ENCODE measurements at places on chromosomes 12 and 14.

DNA sequence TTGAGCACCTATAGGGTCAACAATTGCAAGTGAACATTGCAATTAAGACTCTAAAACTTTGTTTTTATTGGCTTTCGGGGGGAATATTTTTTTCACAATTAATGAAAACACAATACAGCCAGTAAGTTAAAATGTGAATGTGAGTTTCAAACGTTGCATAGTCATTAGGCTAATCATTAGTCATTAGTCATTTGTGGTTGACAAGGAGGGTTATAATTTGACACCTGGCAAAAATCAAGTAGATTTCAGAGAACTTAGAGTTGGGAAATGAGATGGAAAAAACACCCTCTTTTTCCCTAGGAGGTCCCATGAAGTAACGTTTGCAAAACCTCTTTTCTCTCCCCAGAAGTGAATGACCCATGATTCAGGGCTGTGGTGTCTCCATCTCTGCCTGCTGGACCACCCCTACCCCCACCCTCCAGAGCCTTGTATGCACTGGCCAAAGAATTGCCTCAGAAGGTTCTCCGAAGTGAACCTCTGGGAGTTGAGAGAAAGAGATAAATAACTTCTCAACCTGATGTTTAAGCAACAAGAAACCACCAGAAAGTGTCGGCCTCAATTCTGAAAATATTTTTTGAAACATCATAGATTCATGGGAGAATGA lies 196.3 kb downstream of the PAX9 start:
- no peaks in the 10 kb centered on the region for H3K4me1 ChIP-seq
- DNase-seq = peak; percentile 53
- no peak overlapping the region for H3K27ac ChIP-seq
- H3K4me3 ChIP-seq = no peak overlapping the region
- no peaks in the 10 kb centered on the region for H3K36me3 ChIP-seq

DNA sequence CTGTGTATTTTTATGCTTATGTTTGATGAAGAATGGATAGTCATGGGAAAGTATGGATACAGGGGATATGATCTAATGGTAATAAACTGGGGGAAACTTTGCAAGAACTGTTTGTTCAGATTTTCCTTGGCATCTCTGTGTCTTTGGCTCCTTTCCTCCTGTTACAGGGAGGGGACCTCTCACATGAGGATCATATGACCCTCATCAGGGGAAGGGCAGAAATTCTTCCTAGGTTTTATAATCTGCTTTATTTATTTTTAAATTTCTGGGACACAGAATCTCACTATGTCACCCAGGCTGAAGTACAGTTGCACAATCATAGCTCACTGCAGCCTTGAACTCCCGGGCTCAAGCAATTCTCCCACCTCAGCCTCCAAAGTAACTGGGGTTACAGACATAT lies 526.5 kb downstream of the CCER1 start:
- H3K27ac ChIP-seq = no peak overlapping the region
- DNase-seq = no peak
- no peaks in the 10 kb centered on the region for H3K36me3 ChIP-seq
- H3K4me3 ChIP-seq = no peak overlapping the region
- no peaks in the 10 kb centered on the region for H3K27me3 ChIP-seq

DNA sequence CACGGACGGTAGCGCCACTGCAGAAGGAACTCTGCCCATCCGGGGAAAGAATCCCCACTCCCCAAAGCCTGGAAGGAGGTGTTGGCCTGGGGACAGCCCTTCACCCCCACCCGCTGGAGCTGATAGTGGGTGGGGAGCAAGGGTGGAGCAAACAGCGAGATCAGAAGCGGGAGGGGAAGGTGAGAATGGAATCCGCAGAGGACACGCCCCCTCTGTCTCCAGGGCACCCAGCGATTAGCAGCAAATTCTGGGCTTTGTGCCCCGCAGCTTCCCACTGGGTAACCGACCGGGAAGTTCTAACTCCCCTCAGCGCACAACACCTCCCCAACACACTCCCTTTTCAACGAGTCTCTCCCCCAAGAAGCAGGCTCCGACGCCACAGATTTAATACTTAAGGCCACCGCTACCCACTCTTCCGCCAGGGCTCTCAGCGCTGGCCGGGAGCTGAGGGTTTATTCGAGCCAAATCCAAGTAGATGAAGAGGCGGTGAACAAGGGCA lies 1.4 kb downstream of the SLC25A29 start:
- H3K4me3 ChIP-seq = peak overlapping the region; percentile 65
- H3K36me3 ChIP-seq = no peaks in the 10 kb centered on the region
- H3K27me3 ChIP-seq = no peaks in the 10 kb centered on the region
- H3K27ac ChIP-seq = peak overlapping the region; percentile 76
- H3K4me1 ChIP-seq = peaks cover 27% of the 10 kb centered on the region

- H3K27me3 ChIP-seq = peaks cover 9% of the 10 kb centered on the region
- DNase-seq = no peak
- no peak within 1 kb of the TSS for H3K27ac ChIP-seq
These were observed at the start of gene TMEM132D for GRCh38 chr12:129903956-129904829. Gene TMEM132D (minus strand): TSS chr12:129904025.

- H3K4me1 ChIP-seq = no peaks in the 10 kb centered on the region
- H3K36me3 ChIP-seq = no peaks in the 10 kb centered on the region
- no peak for DNase-seq
- H3K27me3 ChIP-seq = no peaks in the 10 kb centered on the region
These were observed 280.0 kb downstream of the SLC6A15 start for GRCh38 chr12:84632556-84632955.

DNA sequence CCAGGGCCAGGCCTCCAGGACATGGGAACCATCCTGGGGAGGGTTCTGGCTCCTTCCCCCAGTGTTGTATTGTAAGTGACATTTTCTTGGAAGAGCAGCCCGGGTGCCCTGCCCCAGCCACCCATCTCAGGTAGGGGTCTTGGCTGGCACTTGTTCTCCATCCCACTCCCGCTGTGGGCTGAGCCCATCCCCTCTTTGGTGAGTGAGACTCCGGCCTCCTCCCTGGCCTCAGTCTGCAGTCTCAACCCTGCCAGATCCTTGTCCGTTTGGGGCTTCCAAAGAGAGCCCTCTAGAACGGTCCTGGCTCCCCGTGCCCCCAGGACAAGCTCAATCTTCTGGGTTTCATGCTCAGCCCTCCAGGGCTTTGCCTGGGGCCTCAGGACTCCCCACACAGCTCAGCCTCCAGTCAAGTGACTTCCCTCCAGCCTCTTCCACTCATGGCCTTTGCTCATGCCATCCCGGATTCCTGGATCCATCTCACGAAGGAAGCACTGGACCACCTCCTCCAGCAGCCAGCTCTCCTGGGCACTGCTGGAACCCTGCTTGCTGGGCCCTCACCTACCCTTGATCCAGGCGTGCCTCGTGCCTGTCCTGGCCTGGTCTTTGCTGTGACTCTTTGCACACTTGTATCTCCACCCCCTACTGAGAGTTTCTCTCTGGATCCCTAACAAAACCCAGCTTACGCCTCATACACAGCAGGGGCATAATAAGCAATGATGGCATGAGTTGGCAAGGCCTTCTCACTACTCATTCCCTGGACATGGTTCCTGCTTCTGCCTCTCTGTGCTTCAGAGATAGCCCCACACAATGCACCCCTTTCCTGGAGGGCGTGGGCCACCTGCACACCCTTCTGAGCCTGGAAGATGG lies 297.4 kb upstream of the RTL1 start:
- H3K4me3 ChIP-seq = no peak overlapping the region
- no peaks in the 10 kb centered on the region for H3K36me3 ChIP-seq
- H3K4me1 ChIP-seq = no peaks in the 10 kb centered on the region
- H3K27ac ChIP-seq = no peak overlapping the region

DNA sequence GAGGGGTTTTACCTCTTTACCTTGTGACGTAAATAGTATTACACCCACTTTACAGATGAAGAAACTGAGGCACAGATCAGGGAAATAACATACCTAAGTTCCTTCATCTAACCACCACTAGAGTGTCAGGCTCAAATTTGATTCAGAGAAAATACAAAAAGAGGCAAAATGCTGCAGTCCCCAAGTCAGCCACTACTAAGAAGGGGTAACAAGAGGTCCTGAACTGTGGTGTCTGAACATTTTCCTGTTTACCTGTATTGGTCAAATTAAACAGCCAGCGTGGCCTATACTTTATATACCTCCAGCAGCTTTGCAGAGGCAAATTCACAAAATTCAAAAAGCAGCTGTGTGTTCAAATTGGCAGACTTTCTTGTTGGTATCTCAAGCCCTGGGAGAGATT lies 92.0 kb downstream of the TBX5 start:
- no peaks in the 10 kb centered on the region for H3K27me3 ChIP-seq
- no peak overlapping the region for H3K27ac ChIP-seq
- H3K4me1 ChIP-seq = no peaks in the 10 kb centered on the region

DNA sequence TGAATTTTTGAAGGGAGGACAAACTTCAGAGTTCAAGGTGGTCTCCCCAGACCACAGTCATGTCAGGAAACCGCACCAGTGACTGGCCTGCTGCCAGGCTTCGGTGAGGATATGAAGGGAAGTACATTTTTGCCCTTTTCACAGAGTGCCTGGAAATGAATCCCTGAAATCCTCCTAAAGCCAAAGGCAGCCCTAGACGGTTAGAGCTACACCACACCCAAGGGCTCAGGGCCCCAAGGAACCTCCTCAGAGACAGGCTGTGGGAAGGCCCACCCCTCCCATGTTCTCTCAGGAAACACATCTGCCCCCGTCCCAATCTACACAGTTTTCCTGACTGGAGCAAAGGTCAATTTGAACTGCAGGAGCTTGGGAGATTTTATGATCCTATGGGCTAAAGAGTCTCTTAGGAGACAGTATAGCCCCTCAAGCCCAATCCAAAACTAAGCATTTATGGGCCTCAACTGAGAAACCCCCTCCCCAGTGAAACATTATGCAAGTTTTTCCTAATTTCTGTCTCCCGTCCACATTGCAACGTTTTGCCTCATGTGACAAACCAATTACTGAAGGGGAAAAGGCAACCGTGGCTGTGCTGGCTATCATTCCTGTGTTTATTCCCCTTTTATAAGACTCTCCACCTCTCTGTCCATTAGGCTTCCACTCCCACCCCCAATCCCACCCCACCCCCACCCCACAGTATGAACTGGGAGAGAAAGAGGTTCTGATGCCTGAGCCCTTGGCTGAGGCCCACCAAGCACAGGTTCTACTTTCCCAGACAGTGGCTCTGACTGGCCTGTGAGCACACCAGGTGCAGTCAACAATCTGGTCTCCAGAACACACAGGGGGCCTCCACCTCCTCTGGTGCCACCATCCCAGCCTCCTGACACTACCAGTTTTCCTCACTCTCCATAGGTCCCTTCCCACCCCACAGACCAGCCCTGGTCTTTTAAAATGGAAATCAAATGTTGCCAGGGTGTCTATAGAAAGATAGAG lies 9.6 kb upstream of the RNASE1 start:
- H3K27ac ChIP-seq = peak overlapping the region; percentile 37
- H3K36me3 ChIP-seq = no peaks in the 10 kb centered on the region
- no peaks in the 10 kb centered on the region for H3K4me1 ChIP-seq
- DNase-seq = peak; percentile 19
- no peak overlapping the region for H3K4me3 ChIP-seq
- no peaks in the 10 kb centered on the region for H3K27me3 ChIP-seq

GRCh38 chr14:59342516-59343484 lies 122.4 kb downstream of the GPR135 start:
- H3K4me3 ChIP-seq = no peak overlapping the region
- peaks cover 2% of the 10 kb centered on the region for H3K4me1 ChIP-seq
- no peak for DNase-seq
- no peaks in the 10 kb centered on the region for H3K27me3 ChIP-seq
- no peaks in the 10 kb centered on the region for H3K36me3 ChIP-seq

DNA sequence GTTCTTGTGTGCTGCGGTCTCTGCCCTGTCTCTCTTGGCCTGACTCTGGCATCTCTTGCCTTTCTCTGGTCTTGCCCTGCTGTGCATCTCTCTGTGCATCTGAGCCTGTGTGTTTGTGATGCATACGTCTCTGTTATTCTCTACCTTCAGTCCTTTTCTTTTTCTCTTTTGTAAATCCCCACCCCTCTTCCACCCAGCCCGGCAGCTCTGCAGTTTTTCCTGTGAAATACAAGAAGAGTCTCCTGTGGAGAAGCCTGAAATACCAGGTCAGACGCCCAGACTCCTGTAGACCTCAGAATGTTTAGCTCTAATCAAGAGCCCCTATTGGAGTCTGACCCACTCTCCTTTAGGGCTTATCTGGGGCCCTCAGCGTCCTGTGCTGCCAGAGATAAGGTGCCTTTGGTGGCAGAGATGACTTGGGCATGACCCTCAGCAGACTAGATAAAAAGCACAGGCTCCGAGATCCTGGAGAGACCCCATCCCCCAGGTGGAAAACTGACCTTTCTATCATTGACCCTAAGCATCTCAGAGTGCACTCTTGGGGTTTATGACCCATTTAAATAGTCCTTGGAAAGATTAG lies 167.5 kb upstream of the SRRM4 start:
- no peaks in the 10 kb centered on the region for H3K27me3 ChIP-seq
- H3K4me3 ChIP-seq = no peak overlapping the region

- DNase-seq = no peak
- no peaks in the 10 kb centered on the region for H3K27me3 ChIP-seq
- no peaks in the 10 kb centered on the region for H3K36me3 ChIP-seq
- no peak overlapping the region for H3K4me3 ChIP-seq
- no peak overlapping the region for H3K27ac ChIP-seq
- no peaks in the 10 kb centered on the region for H3K4me1 ChIP-seq
These were observed 56.9 kb downstream of the GPR137C start for GRCh38 chr14:52609445-52610044.

- H3K27me3 ChIP-seq = peaks cover 6% of the 10 kb centered on the region
- no peaks in the 10 kb centered on the region for H3K36me3 ChIP-seq
- DNase-seq = no peak
- no peaks in the 10 kb centered on the region for H3K4me1 ChIP-seq
These were observed 154.9 kb downstream of the ASCL4 start for GRCh38 chr12:107929436-107929835.

GRCh38 chr14:31510222-31510621 lies 22.4 kb upstream of the GPR33 start:
- DNase-seq = no peak
- no peak overlapping the region for H3K4me3 ChIP-seq
- no peaks in the 10 kb centered on the region for H3K27me3 ChIP-seq
- H3K4me1 ChIP-seq = peaks cover 10% of the 10 kb centered on the region
- H3K27ac ChIP-seq = no peak overlapping the region
- H3K36me3 ChIP-seq = no peaks in the 10 kb centered on the region

- H3K36me3 ChIP-seq = peaks cover 4% of the 10 kb centered on the region
- H3K27me3 ChIP-seq = no peaks in the 10 kb centered on the region
- H3K4me3 ChIP-seq = no peak overlapping the region
- peak overlapping the region; percentile 66 for H3K27ac ChIP-seq
- DNase-seq = no peak
These were observed 57.1 kb downstream of the TRAFD1 start for GRCh38 chr12:112182499-112182898.

DNA sequence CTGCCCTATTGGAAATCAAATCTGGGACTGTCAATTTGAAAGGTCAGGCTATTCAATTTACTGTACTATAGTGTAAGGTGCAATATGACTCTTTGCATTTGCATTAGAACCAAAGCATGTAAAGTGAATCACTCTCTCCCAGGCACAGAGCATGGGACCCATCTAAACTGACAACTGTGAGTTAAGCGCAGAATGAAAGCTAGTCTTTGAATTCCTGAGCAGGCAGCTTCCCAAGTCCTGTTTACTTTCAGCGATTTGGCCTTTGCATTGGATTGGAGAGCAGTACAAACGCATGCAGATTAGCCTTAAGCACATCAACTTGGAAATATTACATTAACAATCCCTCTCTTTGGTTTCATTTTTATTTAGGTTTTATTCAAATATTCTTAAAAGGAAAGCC lies 74.6 kb downstream of the RERG start:
- H3K27ac ChIP-seq = no peak overlapping the region
- no peaks in the 10 kb centered on the region for H3K36me3 ChIP-seq
- no peak overlapping the region for H3K4me3 ChIP-seq
- no peaks in the 10 kb centered on the region for H3K27me3 ChIP-seq

All from tibial nerve (tissue), 4 donors.